ENCODE measurements at places on chromosomes 7 and 10. TPM values are rescaled to one million over a fixed set of nuclear protein-coding genes. Genes with fewer than 3 reads are reported as not detected.
A peak's percentile ranks its signal among the peaks of the same experiment; 100 is the strongest.

GRCh38 chr7:135236727-135237126, 3.1 kb downstream of the STRA8 start:
- H3K27ac ChIP-seq, result no peak overlapping the region
- no peak overlapping the region for H3K4me3 ChIP-seq
- H3K27me3 ChIP-seq, result peaks cover 8% of the 10 kb centered on the region
- no peaks in the 10 kb centered on the region for H3K36me3 ChIP-seq
- H3K4me1 ChIP-seq, result peaks cover 25% of the 10 kb centered on the region

ZNF32 gene
- polyA plus RNA-seq, result 12.7 TPM

GRCh38 chr10:29736366-29737073, 101.7 kb upstream of the SVIL start:
- H3K27ac ChIP-seq, result no peak overlapping the region
- H3K27me3 ChIP-seq, result peaks cover 13% of the 10 kb centered on the region
- H3K36me3 ChIP-seq, result no peaks in the 10 kb centered on the region
- DNase-seq, result no peak
- H3K4me1 ChIP-seq, result peaks cover 39% of the 10 kb centered on the region

- no peaks in the 10 kb centered on the region for H3K27me3 ChIP-seq
- H3K27ac ChIP-seq, result no peak overlapping the region
- H3K4me1 ChIP-seq, result no peaks in the 10 kb centered on the region
- no peak overlapping the region for H3K4me3 ChIP-seq
- no peak for DNase-seq
- no peaks in the 10 kb centered on the region for H3K36me3 ChIP-seq
Observed at GRCh38 chr10:118939211-118940007, 90.1 kb upstream of the NANOS1 start.

GRCh38 chr10:118968060-118968459, 61.5 kb upstream of the NANOS1 start:
- peaks cover 15% of the 10 kb centered on the region for H3K4me1 ChIP-seq
- DNase-seq, result no peak
- no peak overlapping the region for H3K27ac ChIP-seq
- no peak overlapping the region for H3K4me3 ChIP-seq
- H3K36me3 ChIP-seq, result no peaks in the 10 kb centered on the region

IDI2 gene
- not detected for polyA plus RNA-seq

- peaks cover 29% of the 10 kb centered on the region for H3K4me1 ChIP-seq
- H3K27me3 ChIP-seq, result no peaks in the 10 kb centered on the region
- H3K4me3 ChIP-seq, result no peak overlapping the region
- H3K27ac ChIP-seq, result no peak overlapping the region
- no peak for DNase-seq
- peaks cover 3% of the 10 kb centered on the region for H3K36me3 ChIP-seq
Observed at GRCh38 chr7:36304099-36304425, 85.6 kb upstream of the ANLN start.

SPOCK2 gene
- polyA plus RNA-seq, result 30.6 TPM

DNA sequence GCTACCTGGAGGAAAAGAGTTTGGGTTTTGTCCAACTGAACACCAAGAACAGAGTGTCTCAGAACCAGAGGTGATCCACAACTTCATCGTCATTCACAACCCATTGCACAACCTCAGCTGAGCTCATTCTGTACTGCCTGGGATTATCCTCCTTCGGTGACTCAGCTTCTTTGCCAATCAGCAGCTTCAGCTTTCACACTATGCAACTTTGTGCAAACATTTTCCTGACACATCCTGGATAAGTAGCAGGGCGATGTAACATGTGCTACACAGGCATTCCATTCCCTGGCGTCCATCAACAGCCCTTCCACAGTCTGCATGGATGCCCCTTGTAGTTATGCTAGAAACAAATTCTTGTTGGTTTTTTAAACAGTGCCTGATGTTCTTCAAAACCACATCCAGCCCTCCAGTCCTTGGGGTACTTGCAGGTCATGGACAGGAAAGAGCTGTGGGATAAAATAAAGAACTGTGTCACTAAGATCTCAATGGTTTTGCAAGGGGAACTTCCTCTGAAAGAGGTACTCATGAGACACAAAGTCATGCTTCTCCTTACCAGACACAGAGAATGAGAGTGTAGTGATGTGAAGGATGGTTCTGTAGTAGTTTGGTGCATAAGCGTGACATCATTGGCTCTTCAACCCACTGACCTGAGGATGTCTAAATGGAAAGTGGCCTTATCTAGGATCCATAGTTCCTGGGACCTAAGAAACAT, 478.5 kb downstream of the KIF20B start:
- no peaks in the 10 kb centered on the region for H3K27me3 ChIP-seq
- H3K36me3 ChIP-seq, result no peaks in the 10 kb centered on the region
- H3K4me3 ChIP-seq, result no peak overlapping the region
- H3K4me1 ChIP-seq, result no peaks in the 10 kb centered on the region
- no peak for DNase-seq

CHAT gene
- not detected for polyA plus RNA-seq

DNA sequence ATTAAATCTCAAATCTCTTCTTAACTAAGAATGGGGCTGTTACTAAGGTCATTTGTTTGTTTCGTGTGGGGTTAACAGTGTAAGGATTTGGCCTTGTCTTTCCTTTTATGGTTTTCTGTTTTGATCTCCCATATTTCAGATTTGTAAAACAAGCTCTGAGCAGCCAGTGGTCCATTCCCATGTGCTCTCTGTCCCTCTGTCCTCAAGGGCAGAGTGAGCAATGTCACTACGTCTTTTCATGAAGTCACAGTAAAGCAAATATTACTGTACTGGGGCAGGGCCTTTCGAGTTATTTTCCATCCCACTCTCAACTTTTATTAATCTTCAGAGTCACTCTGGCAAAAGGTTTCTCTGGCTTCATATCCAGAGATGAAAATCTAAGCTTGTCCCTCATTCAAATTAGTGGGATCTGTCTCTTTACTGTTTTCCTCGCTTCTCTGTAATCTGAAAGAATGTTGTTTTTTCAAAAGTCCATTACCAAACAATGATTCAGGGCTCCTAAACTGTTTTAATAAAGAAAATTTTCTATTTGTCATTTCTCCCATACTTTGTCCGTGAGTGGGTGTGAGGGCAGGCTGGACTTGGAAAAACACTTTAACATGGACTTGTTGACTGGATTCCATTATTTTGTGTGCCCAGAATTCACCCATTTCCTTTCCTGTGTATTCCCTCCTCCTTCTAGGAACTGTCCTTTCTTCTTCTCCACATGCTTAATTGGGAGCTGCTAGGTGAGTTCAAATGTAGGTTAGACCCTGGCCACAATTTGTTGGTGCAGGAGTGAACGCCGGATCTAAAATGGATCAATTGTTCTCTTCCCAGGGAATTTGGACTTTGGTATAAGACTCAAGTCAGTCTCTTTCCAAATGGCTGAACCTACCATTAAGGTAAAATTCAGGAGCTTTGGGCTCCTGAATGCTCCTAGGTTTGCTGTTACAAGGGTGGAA, 42.1 kb upstream of the NAMPT start:
- DNase-seq, result peak; percentile 56
- no peaks in the 10 kb centered on the region for H3K27me3 ChIP-seq
- no peaks in the 10 kb centered on the region for H3K36me3 ChIP-seq
- H3K4me1 ChIP-seq, result peaks cover 32% of the 10 kb centered on the region
- H3K27ac ChIP-seq, result peak overlapping the region; percentile 81

DNA sequence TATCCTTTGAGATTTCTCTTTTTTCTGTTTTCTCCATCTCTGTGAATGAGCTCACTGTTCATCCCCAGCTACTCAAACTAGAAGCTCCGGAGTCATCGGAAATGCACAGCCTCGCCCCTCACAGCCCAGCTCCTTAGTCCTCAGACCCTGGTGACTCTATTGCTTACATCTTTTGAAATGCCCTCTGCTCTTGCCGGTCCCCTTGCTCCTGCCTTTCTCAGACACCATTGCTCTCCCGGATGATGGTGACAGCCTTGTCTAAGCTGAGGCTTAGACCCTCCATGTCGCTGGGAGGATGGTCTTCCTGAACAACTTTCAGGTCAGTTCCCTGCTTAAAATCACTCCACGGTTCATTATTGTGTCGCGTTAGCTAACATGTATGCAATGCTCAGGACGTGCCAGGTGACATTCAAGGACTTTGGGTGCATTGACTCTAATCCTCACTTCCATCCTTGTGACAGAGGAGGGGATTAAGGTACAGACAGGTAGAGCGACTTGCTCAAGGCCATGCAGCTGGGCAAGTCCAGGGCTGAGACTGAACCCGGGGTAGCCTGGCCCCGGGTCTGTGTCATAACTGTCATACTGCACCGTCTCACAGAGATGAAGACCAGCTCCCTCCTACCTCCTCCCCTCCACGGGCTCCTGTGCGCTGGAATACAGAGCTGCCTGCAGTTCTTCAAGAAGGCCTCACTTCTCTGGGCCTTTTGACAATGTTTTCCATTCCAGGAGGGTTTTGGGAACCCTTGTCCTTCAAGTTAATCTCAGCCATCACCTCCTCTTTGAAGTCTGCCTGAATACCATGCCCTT, 4.3 kb upstream of the UCMA start:
- H3K4me1 ChIP-seq, result peaks cover 45% of the 10 kb centered on the region
- DNase-seq, result no peak
- H3K36me3 ChIP-seq, result no peaks in the 10 kb centered on the region
- H3K27ac ChIP-seq, result no peak overlapping the region

DNA sequence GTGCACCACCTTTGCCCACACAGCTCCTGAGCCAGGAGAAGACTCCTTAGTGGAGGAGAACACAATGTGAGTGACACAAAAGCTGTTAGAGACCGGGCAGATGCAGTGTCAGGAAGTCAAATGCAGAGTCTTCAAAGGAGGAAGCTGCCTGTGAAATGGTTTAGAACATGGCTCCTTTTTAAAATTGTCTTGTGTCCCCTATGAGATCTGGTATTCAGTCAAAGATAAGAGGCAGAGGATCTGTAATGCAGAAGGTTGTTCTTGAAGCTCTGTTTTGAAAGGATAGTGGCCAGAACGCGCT, 133.0 kb downstream of the VIPR2 start:
- no peaks in the 10 kb centered on the region for H3K36me3 ChIP-seq
- peaks cover 60% of the 10 kb centered on the region for H3K27me3 ChIP-seq

GRCh38 chr7:99499721-99500636, at the start of gene ZNF394:
ZNF394 (minus strand) TSS chr7:99500281; CDS start chr7:99500093, 188 bp downstream.
- peak; percentile 90 for DNase-seq
- no peaks in the 10 kb centered on the region for H3K27me3 ChIP-seq
- peaks cover 9% of the 10 kb centered on the region for H3K36me3 ChIP-seq
- H3K4me1 ChIP-seq, result peaks cover 21% of the 10 kb centered on the region
- H3K4me3 ChIP-seq, result peak within 1 kb of the TSS; percentile 75

CFTR gene
- not detected for polyA plus RNA-seq

FAM25G gene
- polyA plus RNA-seq, result not detected

DNA sequence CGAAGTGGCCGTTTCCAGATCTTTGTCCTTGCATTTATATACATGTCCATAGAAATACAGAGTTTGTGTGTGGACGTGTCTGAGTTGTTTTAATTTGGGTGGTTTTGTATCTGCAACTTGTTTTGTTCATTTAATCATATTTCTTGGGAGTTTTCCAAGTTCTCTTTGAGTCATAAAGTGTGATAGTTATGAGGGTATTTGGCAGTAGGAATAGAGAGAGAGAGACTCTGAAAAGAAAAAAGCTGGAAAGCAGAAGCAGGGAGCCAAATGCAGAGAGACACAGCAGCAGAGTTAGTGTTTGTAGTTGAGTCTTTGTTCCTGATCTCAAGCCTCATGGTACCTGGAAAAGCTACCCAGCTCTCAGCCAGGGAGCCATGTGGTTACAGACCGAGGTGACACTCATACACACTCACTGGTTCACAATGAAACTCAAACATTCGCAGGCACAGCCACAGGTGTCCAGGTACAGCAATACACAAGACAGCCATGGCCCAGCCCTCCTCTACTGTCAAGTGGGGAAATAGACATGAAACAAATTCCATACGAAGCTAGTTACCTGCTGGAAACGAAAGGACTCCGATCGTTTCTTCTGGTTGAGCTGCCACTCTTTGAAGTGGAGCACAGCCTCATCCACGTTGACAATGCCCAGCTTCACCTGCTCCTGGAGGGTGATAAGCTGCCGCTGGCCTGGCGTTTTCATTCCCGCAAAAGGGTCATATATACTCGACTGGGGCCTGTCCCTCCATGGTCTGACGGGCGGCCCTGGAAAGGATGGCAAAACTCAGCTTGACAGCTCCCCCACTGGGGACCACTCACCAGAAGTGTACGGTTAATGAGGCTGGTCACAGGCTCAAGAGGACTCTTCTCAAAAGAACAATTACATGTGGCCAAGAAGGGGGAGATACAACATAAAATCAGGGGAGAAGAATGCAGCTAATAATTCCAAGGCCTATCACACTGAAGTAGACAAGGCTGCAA, 33.3 kb upstream of the TM9SF3 start:
- no peak for DNase-seq
- H3K36me3 ChIP-seq, result no peaks in the 10 kb centered on the region
- H3K4me3 ChIP-seq, result no peak overlapping the region
- H3K27me3 ChIP-seq, result no peaks in the 10 kb centered on the region
- no peaks in the 10 kb centered on the region for H3K4me1 ChIP-seq

CPN1 gene
- 35.1 TPM for polyA plus RNA-seq

FOXP2 gene
- polyA plus RNA-seq, result 0.90 TPM

- H3K4me3 ChIP-seq, result no peak overlapping the region
- no peak overlapping the region for H3K27ac ChIP-seq
- no peaks in the 10 kb centered on the region for H3K36me3 ChIP-seq
- no peaks in the 10 kb centered on the region for H3K27me3 ChIP-seq
Observed at GRCh38 chr7:71772779-71773178, 639.4 kb downstream of the CALN1 start.

HOXA2 gene
- 0.20 TPM for polyA plus RNA-seq

OR6B1 gene
- polyA plus RNA-seq, result 0.18 TPM

- H3K4me3 ChIP-seq, result no peak overlapping the region
- no peaks in the 10 kb centered on the region for H3K27me3 ChIP-seq
- H3K4me1 ChIP-seq, result peaks cover 9% of the 10 kb centered on the region
- no peak for DNase-seq
Observed at GRCh38 chr10:14779001-14779651, 4.4 kb upstream of the FAM107B start.

TMEM213 gene
- not detected for polyA plus RNA-seq

DNA sequence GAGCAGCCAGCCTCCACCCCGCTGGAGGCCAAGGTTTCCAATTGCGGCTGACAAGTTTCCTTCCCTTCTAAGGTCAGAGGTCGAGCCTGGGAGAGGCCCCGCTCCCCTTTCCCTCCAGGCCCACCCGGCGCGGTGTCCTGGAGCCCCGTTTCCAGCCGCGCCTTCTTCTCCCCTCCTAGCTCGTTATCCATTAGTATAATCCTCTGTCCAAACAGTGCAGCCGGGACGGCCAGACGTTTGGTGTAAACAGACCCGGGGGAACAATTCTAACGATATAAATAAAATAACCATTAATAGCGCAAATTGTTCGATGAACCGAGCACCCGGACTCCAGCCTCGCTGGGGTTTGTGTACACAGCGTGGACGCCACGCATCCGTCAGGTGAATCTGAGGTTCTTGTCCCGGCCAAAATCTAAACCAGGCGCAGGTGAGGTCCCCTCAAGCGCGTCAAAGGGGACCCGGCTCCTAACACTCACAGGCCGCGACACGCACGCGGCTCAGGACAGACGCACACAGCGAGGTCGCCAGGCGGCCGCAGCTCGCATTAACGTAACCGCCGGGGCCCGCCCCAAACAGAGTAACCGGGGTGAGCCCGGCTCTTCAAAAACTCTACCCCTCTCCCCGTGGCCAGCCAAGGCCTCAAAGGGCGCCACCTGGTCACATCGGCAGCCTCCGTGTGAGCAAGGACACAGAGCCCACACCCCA, 10.8 kb upstream of the NKX2-3 start:
- peaks cover 44% of the 10 kb centered on the region for H3K4me1 ChIP-seq
- peak overlapping the region; percentile 10 for H3K4me3 ChIP-seq
- H3K27me3 ChIP-seq, result peaks cover 11% of the 10 kb centered on the region
- peak; percentile 25 for DNase-seq

WIPF3 gene
- 0.03 TPM for polyA plus RNA-seq

CCDC7 gene
- 0.40 TPM for polyA plus RNA-seq

CPA4 gene
- 0.39 TPM for polyA plus RNA-seq

RTKN2 gene
- polyA plus RNA-seq, result 1.2 TPM

SHTN1 gene
- 11.3 TPM for polyA plus RNA-seq

Measured in HepG2 (cell line).